ENCODE measurements at places on chromosomes 13 and 19. TPM values are rescaled to one million over a fixed set of nuclear protein-coding genes. Genes with fewer than 3 reads are reported as not detected.

Gene DLL3
- not detected for total RNA-seq

DNA sequence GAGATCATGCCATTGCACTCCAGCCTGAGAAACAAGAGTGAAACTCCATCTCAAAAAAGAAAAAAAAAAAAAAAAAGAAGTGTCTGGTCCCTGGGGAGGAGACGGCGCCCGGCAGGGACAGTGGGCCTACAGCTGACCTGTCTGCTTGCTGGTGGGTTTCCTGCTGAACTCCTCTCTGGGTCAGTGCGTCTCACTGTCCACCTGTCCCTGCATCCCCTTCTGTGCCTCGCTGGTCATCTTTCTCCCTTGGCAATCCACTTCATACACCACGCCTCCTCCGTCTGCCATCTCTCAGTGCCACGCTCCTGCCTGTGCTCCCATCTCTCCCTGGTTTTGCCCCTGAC is 63.4 kb downstream of the ACSBG2 start:
- no peaks in the 10 kb centered on the region for H3K27me3 ChIP-seq
- no peaks in the 10 kb centered on the region for H3K36me3 ChIP-seq
- peak overlapping the region; percentile 43 for H3K4me3 ChIP-seq
- no peak for DNase-seq
- no peak overlapping the region for H3K27ac ChIP-seq
- H3K4me1 ChIP-seq: peaks cover 12% of the 10 kb centered on the region

Gene ZNF793
- total RNA-seq: 9.9 TPM

GRCh38 chr13:103758222-103758621 is 692.0 kb upstream of the SLC10A2 start:
- no peak overlapping the region for H3K27ac ChIP-seq
- H3K36me3 ChIP-seq: no peaks in the 10 kb centered on the region
- DNase-seq: no peak

DNA sequence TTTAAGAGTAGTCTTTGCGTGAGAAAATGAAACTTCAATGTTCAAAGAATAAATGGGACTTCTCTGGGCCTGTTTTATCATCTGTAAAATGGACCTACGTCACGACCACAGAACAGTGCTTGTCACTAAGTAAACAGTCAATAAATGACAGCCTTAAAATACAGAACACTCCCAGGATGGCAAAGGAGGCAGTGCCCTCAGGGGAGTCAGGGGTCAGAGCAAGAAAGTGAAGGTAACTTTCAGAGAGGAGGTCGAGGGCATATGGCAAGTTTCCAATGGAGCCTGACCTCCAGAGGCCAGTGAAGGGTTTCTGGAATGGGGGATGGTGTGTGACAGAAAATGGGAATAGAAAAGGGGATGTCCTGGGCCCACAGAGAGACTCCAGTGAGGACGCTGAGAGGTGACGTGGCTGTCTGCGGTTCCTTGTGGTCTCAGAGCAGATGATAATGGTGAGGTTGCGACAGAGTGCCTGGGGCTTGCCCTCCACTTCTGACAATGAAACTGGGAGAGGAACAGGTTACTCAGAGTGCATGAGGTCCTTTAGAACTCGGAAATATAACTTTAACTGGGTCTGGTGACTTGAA is 91.8 kb downstream of the UBL3 start:
- DNase-seq: no peak
- H3K36me3 ChIP-seq: no peaks in the 10 kb centered on the region
- H3K4me1 ChIP-seq: no peaks in the 10 kb centered on the region
- H3K27ac ChIP-seq: no peak overlapping the region
- no peak overlapping the region for H3K4me3 ChIP-seq

Gene FOSB
- 2.3 TPM for total RNA-seq

DNA sequence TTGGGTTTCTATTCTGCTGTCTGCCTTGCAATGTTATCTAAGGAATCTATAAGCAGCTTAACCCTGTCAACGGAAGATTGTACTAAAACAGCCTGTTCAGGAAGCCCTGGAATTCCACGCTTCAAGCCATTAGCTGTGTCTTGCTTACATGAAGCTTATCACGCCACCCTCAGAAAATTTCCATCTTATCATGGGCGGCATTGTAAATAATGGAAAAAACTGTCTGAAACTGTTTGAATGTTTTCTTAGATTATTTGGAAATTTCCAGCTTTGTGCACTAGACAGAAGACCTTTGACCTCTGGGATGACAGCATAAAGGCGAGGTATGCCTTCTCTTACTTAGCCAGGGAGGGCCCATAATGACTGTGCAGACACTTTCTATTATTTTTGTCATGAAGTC is 319.7 kb downstream of the KCNRG start:
- peaks cover 15% of the 10 kb centered on the region for H3K4me1 ChIP-seq
- no peak for DNase-seq
- no peak overlapping the region for H3K27ac ChIP-seq
- H3K4me3 ChIP-seq: no peak overlapping the region
- no peaks in the 10 kb centered on the region for H3K36me3 ChIP-seq

All from thyroid gland (tissue), 4 donors.